Daoy (cell line): ENCODE measurements at places on chromosomes 2 and 18. TPM values are rescaled to one million over a fixed set of nuclear protein-coding genes. Genes with fewer than 3 reads are reported as not detected.

GRCh38 chr2:74374509-74375205 lies 5.5 kb downstream of the DCTN1 start:
- DNase-seq: peak; percentile 13

GRCh38 chr18:42025491-42025890 lies 70.5 kb downstream of the PIK3C3 start:
- DNase-seq: no peak

- DNase-seq: peak; percentile 6
These were observed 149.3 kb downstream of the GALNT1 start for GRCh38 chr18:35730691-35731370.

The G6PC2 gene
- total RNA-seq: not detected in 2 replicates

GRCh38 chr2:215409331-215410127 lies 26.3 kb downstream of the FN1 start:
- DNase-seq: peak; percentile 69

The RNF152 gene
- 1.3 and 4.2 TPM in 2 replicates for total RNA-seq

GRCh38 chr2:61109291-61109690 lies 43.6 kb downstream of the SANBR start:
- no peak for DNase-seq

DNA sequence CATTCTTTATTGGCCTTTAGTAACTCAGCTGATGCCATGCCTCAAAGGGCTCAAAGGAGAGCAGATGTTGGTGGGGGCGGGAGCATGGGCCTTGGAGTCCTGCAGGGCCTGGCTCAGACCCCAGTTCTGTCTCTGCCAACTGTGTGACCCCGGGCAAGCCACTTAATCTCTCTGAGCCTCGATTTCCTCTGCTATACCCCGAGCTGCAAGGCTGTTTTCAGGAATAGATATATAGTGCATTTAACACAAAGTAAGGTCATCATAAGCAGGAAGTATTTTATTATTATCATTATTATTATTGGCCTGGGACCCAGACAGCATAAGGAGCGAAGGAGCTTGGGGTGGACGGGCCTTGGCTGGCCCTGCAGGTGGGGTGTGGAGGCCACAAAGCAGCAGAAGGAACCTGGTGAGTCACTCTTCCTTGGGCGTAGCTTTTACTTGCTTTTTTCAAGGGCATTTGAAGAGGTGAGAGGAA lies 162.7 kb downstream of the INHBB start:
- DNase-seq: peak; percentile 39

GRCh38 chr2:144230448-144231085 lies 289.4 kb downstream of the ZEB2 start:
- DNase-seq: peak; percentile 24

The KIF3C gene
- 7.8 and 16.9 TPM in 2 replicates for total RNA-seq
